A549 treated with ZK216348 at 1 μM for 4 hours (cell line): ENCODE measurements at places on chromosomes 12 and 14. TPM values are rescaled to one million over a fixed set of nuclear protein-coding genes. Genes with fewer than 3 reads are reported as not detected.

Gene WDHD1
- total RNA-seq, result 9.3 to 17.0 TPM (median 12.5 TPM) in 5 replicates

Gene ANKS1B
- total RNA-seq, result 0.38 to 1.4 TPM (median 0.45 TPM) in 5 replicates

Gene B3GNT4
- total RNA-seq, result 0.59 to 1.7 TPM (median 0.70 TPM) in 5 replicates

Gene RNASE3
- not detected in 5 replicates for total RNA-seq

Gene ADAM21
- not detected in 5 replicates for total RNA-seq

Gene ARF6
- total RNA-seq, result 58.3 to 82.4 TPM (median 76.4 TPM) in 5 replicates

Gene FBXL14
- total RNA-seq, result 5.8 to 13.3 TPM (median 12.8 TPM) in 5 replicates

Gene NOVA1
- 3.5 to 7.6 TPM (median 4.8 TPM) in 5 replicates for total RNA-seq

Gene NGB
- total RNA-seq, result not detected in 5 replicates

Gene OR4Q2
- total RNA-seq, result not detected in 5 replicates

Gene FBLN5
- total RNA-seq, result 2.8 to 4.5 TPM (median 3.7 TPM) in 5 replicates

Gene EML1
- total RNA-seq, result 33.3 to 45.4 TPM (median 38.2 TPM) in 5 replicates

Gene GDF3
- not detected in 5 replicates for total RNA-seq

Gene RIMBP2
- not detected in 5 replicates for total RNA-seq

Gene PRKD1
- total RNA-seq, result 2.2 to 2.8 TPM (median 2.5 TPM) in 5 replicates

Gene CLIP1
- 35.8 to 51.2 TPM (median 44.4 TPM) in 5 replicates for total RNA-seq

Gene KRT74
- total RNA-seq, result not detected in 5 replicates

Gene FOXN3
- 2.9 to 6.5 TPM (median 5.3 TPM) in 5 replicates for total RNA-seq

Gene ACOT6
- total RNA-seq, result not detected in 5 replicates

Gene CPNE8
- 6.8 to 13.7 TPM (median 11.3 TPM) in 5 replicates for total RNA-seq
